ENCODE measurements at places on chromosomes 11 and 22.

DNA sequence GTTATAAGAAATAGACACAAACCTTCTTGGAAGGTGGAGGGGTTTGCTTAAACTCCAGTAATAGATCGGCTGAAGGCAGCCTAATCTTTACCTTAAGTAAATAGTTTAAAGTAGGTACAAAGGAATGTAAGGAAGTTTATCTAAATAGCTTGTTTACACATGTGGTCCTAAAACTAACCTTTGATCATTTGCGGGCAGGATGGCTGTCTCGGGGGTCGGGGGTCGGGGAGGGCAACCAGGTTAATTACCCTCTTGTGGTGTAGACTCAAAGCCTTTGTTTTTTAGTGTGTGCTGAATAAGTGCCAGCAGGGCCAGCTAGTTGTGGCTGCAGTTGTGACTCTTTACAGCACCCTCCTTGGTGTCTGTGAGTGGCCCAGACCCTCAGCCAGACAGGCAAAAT is 256.9 kb upstream of the SESN3 start:
- DNase-seq = no peak

- DNase-seq = no peak
Measured at GRCh38 chr22:48700566-48701295, 1126.9 kb downstream of the BRD1 start.

GRCh38 chr11:134044514-134045284 is 24.2 kb upstream of the JAM3 start:
- DNase-seq = no peak

GRCh38 chr11:24592360-24592759 is 95.5 kb downstream of the LUZP2 start:
- DNase-seq = no peak

- DNase-seq = no peak
Measured at GRCh38 chr11:59267196-59267595, 54.5 kb upstream of the MPEG1 start.

DNA sequence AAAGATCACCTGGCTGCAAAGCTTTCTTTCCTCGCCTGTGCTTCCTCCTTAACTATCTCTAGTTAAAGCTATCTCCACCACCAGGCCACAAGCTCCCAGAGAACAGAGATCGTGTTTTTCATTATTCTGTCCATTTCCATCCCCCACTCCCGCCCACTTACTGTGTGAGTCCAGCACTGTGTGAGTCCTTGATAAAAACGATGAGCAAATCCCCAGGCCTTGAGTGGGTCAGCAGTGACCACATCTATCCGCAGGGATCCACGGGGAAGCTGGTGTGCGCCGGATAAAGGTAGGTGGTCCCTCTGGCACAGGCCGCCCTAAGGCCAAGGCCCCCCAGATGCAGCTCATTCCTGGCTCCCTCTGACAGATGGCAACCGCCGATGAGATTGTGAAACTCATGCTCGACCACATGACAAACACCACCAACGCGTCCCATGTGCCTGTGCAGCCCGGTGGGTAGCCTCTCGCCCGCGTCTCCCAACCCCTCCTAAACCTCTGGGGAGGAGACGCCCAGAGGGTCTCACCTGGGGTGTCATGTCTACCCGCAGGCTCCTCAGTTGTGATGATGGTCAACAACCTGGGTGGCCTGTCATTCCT is 9.3 kb downstream of the TKFC start:
- no peak for DNase-seq

DNA sequence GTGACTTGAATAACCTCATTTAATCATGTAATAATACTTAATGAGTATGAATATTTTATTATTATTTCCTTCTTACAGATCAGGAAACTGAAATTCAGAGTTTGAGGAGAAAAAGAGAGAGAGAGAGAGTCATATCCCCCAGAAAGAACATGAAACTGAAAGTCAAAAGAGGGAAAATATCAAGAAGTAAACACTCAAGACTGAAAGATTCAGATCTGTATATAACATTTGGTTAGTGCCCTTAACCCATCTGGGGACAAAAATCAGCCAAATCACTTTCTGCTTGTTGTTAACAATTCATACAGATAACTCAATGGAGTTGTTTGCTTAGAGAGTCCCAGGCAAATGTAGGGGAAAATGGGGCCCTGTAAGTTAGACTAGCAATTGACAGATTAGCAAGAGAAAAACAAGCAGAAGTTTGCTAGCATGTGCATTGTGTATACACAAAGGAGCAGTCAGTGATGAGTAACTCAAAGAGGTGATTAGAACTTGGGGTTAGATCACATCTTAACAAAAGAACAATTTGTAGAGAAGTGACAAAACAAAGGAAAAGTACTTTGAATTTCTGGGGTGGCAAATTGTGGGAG is 25.9 kb upstream of the MMP13 start:
- DNase-seq = no peak

- DNase-seq = no peak
Measured at GRCh38 chr11:17443000-17443399, 33.6 kb downstream of the ABCC8 start.

DNA sequence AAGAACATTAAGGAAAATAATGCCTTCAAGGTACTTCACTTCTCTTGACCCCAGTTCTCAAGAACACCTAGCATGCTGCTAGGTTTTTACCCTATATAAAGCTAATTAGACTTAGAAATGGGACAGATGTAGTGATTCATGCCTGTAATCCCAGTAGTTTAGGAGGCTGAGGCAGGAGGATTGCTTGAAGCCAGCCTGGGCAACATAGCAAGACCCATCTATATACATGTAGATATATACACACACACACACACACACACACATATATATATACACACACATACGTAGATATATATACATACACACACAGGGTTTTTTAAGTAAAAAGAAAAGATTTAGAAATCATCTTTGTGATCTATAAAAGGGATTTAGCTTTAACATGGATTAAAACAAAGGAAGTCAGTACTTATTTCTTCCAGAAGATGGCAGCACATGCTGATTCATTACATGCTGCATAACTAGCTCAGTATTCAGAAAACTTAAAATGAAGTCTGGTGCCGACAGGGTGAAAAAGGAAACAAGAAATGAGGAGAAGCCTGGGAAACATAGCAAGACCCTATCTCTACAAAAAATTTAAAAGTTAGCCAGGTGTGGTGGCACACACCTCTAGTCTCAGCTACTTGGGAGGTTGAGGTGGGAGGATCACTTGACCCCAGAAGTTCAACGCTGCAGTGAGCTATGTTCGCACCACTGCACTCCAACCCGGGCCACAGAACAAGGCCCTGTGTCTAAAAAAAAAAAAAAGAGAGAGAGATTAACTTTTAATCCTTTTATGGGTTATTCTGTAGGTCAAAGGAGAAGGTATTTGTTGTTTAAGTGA is 28.5 kb upstream of the RBX1 start:
- DNase-seq = peak; percentile 41

DNA sequence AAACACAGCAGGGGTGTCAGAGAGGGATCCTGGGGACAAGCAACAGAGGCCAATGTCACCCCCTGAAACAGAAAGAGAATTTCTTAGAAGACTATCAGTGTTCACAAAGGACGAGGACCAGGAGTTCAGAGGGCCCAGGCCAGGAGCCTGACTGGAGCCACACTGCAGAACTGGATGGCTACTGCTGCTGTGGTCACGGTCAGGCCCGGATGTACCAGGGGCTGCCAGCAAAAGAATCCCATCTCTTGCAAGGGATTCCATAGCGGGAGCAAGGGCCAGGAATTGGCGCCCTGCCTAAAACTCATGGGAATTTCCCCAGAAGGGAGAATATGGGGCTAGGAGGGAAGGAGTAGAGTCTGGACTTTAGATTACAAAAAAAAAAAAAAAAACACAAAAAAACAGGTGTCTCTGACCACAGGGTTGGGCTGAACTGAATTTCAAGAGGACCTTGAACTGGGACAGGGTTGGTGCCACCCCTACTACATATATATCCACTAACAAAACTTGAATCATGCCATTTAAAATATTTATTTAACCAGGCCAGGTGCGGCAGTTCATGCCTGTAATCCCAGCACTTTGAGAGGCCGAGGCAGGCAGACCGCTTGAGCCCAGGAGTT is 15.7 kb upstream of the KCTD14 start:
- DNase-seq = no peak

GRCh38 chr11:106032861-106033260 is 10.8 kb upstream of the MSANTD4 start:
- DNase-seq = no peak

- no peak for DNase-seq
Measured at GRCh38 chr11:13341026-13341425, 63.4 kb downstream of the BMAL1 start.

- DNase-seq = no peak
Measured at GRCh38 chr11:123045101-123045500, 16.8 kb downstream of the HSPA8 start.

GRCh38 chr11:105274631-105275030 is 135.1 kb upstream of the CARD18 start:
- DNase-seq = no peak

GRCh38 chr11:33463059-33463458 is 205.9 kb downstream of the HIPK3 start:
- no peak for DNase-seq

DNA sequence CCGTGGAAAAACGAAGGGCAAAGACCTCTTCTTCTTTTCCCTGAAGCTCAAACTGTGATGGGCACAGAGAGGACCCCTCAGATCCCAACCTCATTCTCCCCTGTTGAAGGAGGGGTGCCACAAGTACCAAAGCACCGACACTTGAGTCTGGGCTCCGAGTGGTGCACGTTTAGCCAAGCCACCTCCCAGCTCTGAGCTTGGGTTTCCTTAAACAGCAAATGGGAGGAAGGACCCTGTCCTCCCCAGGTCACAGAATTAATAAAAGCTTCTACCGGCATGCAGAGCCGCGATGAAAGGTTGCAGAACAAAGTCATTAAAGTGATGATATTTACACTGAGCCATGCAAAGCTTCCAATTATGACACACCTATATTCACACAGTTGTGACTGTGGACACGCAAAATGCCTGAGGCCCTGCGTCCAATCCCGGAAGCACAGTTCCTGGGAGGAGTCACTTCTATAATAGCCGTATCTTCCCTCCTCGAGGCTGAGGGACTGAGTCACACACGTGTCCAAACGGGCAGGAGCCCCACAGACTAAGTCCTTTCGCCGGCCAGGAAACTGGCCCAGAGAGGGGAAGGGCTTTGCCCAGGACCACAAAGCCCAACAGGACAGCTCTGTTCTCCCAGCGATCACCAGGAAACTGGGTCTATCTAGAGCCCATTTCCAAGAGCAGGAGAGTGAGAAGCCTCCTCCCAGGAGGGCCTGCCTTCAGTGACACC is 922 bp upstream of the CSNK1E start:
- DNase-seq = no peak

GRCh38 chr11:77195071-77195755 is 67.2 kb downstream of the MYO7A start:
- no peak for DNase-seq

- DNase-seq = no peak
Measured at GRCh38 chr11:1258401-1259075, 35.7 kb downstream of the MUC5B start.

DNA sequence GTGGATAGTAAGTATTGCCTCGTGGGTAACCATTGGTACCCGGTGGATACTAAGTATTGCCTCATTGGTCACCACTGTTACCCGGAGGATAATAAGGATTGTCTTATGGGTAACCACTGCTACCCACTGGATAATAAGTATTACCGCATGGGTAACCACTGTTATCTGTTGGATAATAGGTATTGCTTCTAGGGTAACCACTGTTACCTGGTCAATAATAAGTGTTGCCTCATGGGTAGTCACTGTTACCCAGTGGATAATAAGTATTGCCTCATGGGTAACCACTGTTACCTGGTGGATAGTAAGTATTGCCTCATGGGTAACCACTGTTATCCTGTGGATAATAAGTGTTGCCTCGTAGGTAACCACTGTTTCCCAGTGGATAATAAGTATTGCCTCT is 22.6 kb upstream of the NXPE4 start:
- DNase-seq = no peak

DNA sequence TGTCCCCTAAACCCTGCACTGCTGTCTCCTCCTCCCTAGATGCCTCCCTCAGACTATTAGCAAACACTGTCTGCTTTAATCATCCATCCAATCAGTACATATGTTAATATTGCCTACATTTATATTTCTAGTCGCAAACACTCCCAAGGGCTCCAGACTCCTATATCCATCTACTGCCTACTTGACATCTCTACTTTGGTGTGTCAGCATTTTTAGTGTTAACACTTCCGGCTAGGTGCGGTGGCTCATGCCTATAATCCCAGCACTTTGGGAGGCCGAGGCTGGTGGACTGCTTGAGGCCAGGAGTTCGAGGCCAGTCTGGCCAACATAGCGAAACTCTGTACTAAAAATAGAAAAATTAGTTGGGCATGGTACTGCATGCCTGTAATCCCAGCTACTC is 5.5 kb upstream of the THOC5 start:
- no peak for DNase-seq

- no peak for DNase-seq
Measured at GRCh38 chr11:20438637-20439036, 51.1 kb downstream of the PRMT3 start.

GRCh38 chr22:35510481-35510934 is 30.1 kb upstream of the RASD2 start:
- no peak for DNase-seq

- no peak for DNase-seq
Measured at GRCh38 chr11:67303835-67304411, 593 bp downstream of the SSH3 start.

DNA sequence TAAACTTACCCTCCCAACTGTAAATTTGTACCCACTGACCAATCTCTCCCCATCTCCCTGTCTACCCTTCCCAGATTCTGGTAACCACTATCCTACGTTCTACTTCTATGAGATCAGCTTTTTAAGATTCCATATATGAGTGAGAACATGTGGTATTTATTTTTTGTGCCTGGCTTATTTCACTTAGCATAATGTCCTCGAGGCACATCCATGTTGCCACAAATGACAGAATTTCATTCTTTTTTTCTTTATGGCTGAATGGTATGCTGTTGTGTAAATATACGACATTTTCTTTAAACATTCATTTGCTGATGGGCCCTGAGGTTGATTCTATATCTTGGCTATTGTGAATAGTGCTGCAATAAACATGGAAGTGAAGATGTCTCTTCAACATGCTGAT is 74.7 kb upstream of the RRM1 start:
- DNase-seq = no peak

DNA sequence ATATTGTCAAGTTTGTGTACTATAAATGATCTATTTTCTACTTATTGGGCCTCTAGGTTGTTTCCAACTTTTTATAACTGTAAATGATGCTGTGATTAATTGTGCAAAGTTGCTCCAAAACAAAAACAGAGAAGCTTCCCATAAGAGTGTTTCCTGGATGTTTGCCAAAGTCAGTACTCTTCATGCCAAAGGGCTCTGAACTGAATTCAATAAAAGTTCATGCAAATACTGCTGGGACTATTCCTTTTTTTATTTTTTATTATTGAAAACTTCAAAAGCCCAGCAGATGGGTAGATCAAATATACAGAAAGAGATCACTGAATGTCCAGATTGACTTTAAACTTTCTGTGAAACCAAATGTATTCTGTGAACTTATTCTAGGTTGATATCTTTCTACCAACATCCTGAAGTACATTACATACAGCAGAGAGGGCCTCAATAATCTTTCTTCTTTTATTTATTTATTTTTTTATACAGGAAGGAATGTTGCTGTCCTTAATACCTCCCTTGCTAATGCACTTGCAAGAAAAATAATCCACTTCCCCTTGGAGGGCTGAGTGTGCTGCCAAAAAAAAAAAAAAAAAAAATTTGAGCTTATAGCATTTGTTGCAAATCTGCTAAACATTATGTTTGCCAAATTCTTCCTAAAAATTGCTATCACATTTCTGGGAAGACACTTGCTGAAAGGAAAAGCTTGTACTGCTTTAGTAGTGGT is 53.0 kb downstream of the CTSC start:
- DNase-seq = peak; percentile 27

- DNase-seq = no peak
Measured at GRCh38 chr11:132531921-132532320, 1000.4 kb downstream of the OPCML start.

- peak; percentile 43 for DNase-seq
Measured at GRCh38 chr11:122478986-122479385, 176.5 kb upstream of the UBASH3B start.
